GM18507 (cell line): ENCODE measurements at places on chromosomes 6 and 20.

DNA sequence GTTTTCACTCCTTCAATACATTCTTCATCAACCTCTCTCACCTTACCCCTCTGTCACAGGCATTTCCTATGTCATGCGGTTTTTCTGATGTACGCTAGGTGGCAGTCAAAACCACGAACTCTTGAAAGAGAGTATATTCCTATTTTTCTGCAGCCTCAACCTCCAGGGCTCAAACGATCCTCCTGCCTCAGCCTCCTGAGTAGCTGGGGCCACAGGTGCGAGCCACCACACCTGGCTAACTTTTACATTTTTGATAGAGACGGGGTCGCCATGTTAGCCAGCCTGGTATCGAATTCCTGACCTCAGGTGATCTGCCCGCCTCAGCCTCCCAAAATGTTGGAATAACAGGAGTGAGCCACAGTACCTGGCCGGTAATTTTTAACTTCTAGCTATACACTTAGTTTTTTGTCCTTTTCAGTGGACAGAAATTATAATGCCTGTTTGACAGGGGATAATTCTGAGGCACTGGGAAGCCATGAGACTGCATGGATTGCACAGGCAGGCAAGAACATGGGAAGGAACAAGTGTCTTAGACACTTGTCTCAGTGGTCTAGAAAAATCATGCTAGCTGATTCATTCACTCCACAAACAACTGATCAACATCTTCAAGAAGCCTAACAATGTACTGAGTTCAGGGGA lies 22.5 kb upstream of the HFE start:
- DNase-seq, result no peak

DNA sequence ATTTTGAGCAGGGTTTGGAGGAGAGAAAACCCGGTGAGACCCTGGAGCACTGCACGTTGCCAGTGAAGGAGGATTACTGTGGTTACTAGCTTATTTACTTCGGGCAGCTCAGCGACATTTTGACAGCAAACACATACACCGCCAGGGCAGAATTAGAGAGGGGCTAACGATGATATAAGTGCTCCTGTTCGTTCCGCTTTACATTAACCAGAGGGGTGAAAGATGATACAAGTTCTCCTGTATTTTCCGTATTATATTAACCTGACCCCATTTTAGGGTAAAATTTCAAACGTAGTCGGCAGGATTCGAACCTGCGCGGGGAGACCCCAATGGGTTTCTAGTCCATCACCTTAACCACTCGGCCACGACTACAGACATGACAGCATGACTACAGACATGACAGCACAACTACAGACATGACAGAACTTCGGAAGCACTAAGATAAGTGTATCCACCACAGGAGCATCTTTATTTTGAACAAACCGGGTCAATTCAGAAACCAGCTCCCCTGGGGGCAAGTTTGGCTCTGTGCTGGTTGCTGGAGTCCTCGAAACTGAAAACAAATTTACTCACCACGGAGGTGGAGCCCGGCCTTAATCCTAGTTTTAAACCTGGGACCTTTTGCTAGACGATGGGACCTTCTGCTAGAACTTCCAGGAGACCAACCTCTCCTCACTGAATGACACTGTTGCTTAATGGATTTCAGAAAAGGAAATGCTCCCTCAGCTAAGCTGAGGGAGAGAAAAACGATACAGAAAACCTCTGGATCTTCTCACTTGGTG lies 80.4 kb upstream of the ZNF184 start:
- peak; percentile 23 for DNase-seq

DNA sequence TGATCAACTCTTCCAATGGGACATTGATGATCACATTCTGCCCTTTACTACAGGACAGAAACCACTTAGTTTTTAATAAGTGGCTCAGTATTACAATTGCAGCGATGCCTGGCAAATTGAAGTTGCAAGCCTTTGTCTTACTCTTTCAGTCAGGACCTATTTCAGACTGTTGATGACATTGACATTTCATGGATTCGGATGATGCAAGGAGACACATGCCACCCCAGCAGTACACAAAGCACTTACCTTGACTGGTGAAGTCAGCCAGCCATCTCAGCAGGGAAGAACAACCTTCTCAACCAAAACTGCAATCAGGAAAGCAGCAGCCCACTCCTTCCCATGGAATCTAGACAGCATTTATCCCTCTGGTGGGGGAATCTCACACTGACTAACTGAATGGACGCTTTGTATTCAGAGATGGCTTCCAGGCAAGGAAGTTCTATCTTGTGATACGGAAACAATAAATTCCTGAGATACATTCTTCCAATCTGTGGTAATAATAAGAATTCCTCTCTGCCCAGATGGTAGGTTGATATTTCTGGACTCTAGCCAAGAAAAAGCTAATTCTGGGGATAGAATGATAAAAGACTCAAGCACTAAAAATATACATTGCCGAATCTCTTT lies 24.8 kb downstream of the NFYA start:
- DNase-seq, result no peak

DNA sequence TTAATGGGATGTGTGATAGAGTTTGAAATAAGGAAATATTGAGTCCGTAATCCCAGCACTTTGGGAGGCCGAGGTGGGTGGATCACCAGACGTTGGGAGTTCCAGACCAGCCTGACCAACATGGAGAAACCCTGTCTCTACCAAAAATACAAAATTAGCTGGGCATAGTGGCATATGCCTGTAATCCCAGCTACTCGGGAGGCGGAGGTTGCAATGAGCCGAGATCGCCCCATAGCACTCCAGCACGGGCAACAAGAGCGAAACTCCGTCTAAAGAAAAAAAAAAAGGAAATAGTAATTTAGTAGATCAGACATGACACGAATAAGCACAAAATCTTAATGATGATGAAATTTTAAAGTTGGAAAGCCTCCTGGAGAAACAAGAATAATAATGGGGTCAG lies 14.8 kb downstream of the GJA1 start:
- DNase-seq, result no peak

DNA sequence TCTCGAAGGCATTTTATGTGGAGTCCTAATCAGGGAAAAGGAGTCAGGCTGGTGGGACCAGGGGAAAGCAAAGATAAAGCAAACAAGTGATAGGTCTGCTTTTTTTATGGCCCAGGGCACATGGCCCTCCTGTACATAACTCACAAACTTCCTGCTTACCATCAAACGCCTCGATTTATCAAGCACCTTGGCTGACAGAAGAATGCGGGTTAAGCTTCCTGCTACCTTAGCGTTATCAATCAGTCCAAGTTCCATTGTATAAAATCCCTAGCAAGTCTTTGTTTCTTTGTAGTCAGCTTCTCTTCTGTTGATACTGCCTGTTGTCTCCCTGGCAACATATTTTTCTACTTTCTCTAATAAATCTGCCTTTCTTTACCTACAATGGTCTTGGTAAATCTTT lies 4.1 kb upstream of the TRIM27 start:
- DNase-seq, result no peak

DNA sequence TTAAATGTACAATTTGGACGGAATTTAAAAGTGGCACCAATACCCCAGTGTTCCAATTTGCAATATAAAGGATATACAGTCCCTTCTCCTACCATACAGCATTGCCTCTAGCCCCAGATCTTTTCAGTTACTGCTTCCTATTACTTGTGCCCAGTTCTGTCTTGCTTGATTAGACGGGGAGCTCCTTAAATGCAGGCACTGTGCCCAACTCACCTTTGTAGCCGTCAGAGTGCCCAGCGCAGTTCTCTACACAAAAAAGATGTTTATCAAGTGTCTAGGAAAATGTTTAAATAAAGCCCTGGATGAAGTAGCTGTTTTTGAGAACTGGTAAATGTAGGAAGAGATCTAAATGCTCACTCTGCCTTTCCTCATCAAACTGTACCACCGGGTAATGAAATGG lies 7.6 kb downstream of the TAP2 start:
- no peak for DNase-seq

GRCh38 chr6:18263418-18264218 lies 712 bp downstream of the DEK start:
- no peak for DNase-seq

GRCh38 chr20:12112089-12112474 lies 194.4 kb downstream of the BTBD3 start:
- DNase-seq, result no peak

GRCh38 chr6:123393331-123393730 lies 243.4 kb downstream of the TRDN start:
- no peak for DNase-seq

DNA sequence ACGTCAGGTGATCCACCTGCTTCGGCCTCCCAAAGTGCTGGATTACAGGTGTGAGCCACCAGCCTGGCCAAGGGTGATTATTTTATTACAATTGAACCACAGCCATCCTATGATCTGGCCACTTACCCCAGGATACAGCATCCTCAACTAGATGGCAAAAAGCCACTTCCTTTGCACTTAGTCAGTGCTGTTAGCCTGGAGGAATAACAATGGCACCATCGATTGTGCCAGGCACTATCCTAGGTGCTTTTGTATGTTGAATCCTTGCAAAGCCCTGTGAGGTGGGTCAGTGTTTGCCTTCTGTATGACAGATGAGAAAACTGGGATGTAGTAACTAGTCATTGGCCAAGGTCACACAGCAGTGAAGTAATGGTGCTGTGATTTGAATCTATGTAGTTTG lies 11.2 kb upstream of the TTPAL start:
- DNase-seq, result no peak

- no peak for DNase-seq
Measured at GRCh38 chr6:170388113-170388512, 81.6 kb downstream of the FAM120B start.

- no peak for DNase-seq
Measured at GRCh38 chr6:29941016-29941415, 1.3 kb upstream of the HLA-A start.

DNA sequence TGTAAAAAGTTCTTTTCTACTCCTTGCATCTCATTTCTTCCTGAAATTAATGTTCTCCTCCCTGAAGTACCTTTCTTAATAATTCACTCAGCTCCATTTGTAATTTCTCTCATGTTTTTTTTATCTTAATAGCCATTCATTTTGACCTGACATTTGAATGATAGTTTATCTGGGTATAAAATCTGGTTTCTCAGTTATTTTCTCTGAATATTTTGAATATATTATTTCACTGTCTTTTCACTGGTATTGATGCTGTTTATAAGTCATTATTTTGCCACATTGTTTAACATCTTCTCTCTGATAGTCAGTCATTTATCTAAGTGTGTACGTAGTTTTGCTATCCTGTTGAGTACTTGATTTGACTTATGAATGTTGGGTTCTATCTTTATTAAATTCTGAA lies 68.8 kb upstream of the ARHGAP18 start:
- DNase-seq, result no peak

DNA sequence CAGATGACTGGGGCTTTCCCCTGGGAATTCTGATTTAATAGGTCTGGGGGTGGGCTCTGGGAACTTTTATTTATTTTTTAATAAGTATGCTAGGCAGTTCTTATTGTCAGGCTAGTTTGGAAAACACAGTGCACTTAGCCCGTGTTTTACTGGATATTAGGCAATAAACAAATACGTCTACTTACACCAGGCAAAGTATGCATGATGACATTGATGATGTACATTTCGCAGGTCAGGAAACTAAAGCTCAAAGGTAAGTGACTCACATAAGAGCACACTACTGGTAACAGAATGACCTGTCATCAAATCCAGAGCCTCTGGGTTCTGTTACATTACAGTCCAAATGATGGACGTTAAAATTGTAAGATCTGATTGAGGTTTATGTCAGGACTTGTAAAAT lies 144.4 kb upstream of the EXOC2 start:
- DNase-seq, result no peak

DNA sequence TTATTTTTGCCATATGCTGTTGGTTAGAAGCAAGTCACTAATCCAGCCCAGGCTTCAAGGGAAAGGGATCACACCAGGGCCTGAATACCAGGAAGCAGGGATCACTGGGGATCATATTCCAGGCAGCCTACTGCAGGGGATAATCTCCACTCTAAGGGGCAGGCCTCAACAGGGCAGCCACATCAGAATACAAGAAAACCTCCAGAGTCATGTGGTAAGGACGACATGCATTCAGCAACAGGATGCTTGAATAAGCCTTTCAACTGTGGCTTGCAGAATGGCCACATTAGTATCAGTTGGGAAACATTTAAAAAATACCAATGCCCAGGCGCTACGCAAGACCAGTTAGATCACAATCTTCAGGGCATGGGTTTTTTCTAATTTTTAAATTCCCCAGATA lies 109.1 kb downstream of the LY86 start:
- no peak for DNase-seq

- no peak for DNase-seq
Measured at GRCh38 chr6:31498748-31499147, 803 bp downstream of the MICB start.

DNA sequence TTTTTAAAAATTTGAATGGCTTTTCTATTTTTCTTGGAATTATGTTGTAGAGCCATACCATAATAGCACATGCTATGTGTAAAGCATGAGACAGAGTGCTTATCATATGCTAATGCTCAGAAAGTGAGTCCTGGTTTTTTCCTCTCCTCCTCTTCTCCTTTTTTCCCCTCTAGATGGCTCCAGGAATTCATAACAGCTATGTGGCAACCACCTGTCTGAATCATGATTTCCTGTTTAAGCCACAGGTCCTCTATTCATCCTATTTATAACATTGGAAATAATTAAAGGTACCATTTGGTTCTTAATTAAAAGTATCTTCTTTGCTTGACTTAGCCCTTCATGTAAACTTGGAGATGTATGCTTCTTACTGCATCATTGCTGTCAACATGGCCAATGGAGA lies 260.0 kb upstream of the MAP3K7 start:
- no peak for DNase-seq

- peak; percentile 55 for DNase-seq
Measured at GRCh38 chr6:36912586-36912985, 26.8 kb downstream of the C6orf89 start.
